DMS53 (cell line): ENCODE measurements at places on chromosomes 2 and 18.

GRCh38 chr18:48446582-48447225, 37.5 kb upstream of the ZBTB7C start:
- DNase-seq = peak; percentile 98

DNA sequence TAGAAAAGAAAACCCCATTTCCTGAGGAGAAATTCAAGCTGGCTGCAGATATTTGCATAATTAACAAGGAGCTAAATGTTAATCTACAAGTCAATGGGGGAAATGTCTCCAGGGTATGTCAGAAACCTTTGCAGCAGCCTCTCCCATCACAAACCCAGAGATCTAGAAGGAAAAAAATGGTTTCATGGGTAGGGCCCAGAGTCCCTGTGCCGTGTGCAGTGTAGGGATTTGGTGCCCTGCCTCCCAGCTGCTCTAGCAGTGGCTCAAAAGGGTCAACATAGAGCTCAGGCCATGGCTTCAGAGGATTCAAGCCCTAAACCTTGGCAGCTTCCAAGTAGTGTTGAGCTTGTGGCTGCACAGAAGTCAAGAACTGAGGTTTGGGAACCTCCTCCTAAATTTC, 290.2 kb upstream of the TMEFF2 start:
- DNase-seq = no peak

- DNase-seq = no peak
Measured at GRCh38 chr2:171420728-171421563, 12.8 kb downstream of the METTL8 start.

GRCh38 chr2:57622009-57622408, 424.6 kb upstream of the VRK2 start:
- no peak for DNase-seq

GRCh38 chr2:215790523-215791421, 222.6 kb downstream of the MREG start:
- DNase-seq = no peak

DNA sequence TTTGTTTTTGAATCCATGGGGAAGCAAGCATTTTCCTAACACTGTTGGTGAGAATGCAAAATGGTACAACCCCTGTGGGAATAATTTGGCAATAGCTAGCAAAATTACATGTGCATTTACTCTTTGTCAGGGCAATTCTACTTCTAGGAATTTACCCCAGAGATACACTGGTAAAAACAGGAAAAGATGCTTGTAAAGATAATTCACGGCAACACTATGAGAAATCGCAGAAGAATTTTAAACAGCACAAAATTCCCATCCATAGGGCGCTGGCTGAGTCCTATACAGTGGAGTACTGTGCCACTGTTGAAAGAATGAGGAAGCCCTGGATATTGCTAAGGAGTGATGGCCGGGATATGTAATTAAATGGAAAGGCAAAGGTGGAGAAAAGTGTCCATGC, 75.8 kb downstream of the DGKD start:
- DNase-seq = no peak

DNA sequence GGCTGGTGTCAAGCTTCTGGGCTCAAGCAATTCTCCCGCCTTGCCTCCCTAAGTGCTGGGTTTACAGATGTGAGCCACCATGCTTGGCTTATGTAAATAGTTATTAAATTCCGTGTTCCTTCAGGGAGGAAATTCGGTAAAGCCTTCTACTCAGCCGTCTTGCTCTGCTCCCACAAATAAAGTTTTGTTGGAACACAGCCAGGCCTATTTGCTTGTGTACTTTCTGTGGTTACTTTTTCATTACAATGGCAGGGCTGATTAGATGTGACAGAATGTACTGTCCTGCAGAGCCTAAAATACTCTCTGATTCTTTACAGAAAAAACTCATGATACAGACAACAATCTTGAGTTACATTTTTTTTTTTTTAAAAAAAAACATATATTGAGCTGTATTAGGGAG, 68.8 kb upstream of the TACR1 start:
- DNase-seq = no peak

DNA sequence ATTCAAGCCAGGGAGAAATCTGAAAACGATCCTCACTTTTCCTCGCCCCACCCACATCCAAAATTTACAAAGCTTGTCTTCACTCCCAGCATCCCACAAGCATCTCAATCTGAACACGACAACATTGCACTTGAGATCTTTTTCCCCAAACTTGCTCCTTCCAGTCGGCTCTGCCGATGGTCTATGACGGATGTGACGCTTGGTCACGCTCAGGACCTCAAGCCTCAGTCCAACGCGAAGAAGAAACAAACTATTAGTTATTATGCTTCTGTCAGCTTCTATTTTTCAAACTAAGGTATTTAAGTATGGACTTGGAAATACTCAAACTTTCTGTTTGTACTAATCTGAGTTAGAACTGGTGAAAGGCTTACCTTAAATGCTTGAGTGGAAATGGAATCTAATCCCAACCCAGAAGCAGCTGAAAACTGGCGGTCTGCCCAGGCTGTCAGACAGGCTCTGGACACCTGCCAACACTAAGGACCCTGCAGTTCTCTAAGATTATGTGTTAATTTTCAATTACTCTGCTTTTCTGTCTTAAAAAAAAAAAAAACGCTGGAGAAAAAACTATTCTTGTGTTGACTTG, 132.1 kb upstream of the DNMT3A start:
- peak; percentile 19 for DNase-seq

GRCh38 chr2:85812094-85812735, 58.4 kb downstream of the ATOH8 start:
- no peak for DNase-seq

- DNase-seq = no peak
Measured at GRCh38 chr18:62863579-62864001, 148.2 kb downstream of the PHLPP1 start.

GRCh38 chr18:71784777-71785176, 759.4 kb downstream of the CBLN2 start:
- DNase-seq = peak; percentile 73

DNA sequence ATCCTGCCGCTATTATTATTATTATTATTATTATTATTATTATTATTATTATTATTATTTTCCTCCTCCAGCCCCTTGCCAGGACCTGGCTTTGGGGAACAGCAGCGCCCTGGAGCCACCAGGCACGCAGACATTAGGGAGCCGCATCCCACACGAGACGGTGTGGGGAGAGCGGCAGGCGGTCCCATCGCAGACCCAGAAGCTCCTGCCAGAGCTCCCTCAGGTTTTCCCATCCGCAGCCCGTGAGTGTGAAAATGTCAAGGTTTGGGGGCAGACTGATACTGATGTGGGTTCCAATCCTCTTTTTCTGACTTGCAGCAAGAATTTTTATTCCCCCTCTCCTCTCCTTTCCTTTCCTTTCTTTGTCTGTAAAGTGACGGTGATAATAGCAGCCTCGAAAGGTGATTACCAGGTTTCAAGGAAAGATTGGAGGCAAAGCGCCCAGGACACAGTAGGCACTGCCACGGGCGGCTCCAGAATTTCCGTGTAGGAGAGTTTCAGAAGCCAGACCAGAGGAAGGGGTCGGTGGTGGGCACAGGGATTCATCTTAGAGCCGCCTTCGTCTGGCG, 816 bp downstream of the SCTR start:
- peak; percentile 31 for DNase-seq

DNA sequence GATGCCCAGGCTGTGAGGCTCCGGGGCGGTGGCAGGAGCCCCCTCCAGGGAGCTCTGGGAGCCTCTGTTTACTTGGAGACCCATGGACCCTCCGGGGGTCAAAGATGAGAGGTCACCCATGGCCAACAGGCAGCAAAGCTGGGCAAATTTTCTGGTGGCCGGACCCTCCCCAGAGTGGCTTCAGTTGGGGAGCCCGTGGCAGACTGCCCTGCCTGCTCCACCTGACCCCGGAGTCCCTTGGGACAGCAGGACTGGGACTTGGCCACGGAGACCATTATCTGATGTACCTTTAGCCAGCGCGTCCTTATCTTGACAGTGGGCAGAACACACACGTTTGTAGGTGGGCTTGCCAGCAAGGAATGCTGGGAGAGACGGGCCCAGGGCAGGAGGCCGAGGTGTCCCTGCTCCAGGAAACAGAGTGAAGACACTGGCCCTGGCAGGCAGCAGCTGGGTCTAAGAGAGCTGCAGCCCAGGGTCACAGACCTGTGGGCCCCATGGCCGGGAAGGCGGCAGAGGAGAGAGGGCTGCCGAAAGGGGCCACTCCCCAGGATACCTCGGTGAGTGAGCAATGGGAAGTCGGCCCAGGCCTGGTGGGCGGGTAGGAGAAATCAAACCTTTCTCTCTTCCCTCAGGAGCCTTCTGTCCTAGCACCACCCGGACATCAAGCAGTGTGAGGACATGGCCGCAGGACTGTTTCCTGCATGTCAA, at the start of the genes ABCG5 and ABCG8:
Gene ABCG5, minus strand, starts transcription at position 280 of the 708 bp plus-strand sequence. Its CDS starts 160 bp downstream, at position 120.
Gene ABCG8, plus strand, starts transcription at position 412 of the 708 bp plus-strand sequence. Its CDS starts 83 bp downstream, at position 495.
- DNase-seq = no peak

- no peak for DNase-seq
Measured at GRCh38 chr2:148300544-148300943, 279.7 kb downstream of the MBD5 start.

DNA sequence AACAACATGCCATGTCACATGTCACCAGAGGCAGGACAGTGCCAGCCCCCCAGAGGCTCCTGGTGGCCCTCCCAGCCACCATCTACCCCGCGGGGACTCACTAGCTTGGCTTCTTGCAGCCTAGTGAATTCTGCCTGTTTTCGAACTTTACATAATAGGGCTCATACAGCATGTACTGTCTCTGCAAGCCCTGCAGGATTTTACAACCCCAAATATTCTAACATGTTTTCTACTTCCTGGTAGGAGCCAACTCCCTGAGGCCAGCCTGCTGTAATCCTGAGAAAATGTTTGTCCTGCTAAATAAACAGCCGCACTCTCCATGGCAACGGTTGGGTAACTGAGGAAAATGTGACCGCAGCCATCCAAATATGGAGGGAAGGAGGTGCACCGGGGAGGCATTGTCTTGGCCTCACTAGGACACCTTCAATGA, 2.7 kb downstream of the PER2 start:
- DNase-seq = peak; percentile 99

GRCh38 chr2:104033399-104033798, 820.5 kb upstream of the POU3F3 start:
- DNase-seq = peak; percentile 78

- no peak for DNase-seq
Measured at GRCh38 chr2:150639383-150639782, 151.9 kb upstream of the RND3 start.

DNA sequence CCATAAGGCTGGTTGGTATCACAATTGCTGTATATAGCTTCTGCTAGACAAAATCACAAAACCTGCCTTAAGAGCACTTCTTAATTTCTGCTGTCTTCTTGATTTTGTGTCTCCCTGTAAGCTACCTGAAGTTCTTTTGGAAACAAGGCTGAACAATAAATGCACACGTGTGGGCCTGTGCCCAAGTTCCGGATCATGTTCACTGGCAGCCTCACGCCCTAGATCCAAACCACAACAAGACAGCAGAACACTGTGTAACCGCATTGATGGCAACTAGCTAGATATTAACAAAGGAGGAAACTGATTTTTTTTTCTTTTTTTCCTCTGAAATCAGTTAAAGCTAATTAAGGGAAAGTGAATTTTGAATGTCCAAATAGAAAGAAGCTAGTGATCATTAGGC, 81.5 kb upstream of the LYPD6B start:
- no peak for DNase-seq

DNA sequence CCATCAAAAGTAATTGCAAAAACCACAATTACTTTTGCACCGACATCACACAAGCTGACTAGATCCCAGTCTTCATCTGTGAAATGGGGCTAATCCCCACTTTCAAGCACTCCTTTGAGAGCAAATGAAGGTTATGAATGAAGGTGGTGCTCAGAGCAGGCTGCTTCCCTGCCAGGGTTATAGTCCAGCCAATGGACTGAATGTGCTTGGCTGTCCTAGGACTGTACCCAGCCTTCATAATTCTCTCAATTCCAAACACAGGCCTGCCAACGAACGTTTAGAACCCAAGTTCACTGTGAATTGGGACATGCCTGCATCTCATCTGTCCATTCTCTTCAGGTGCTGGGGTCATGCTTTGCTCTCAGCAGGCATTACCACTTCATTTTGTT, 27.8 kb upstream of the ICOS start:
- no peak for DNase-seq

GRCh38 chr2:70897203-70897976, 38.3 kb upstream of the ATP6V1B1 start:
- no peak for DNase-seq

DNA sequence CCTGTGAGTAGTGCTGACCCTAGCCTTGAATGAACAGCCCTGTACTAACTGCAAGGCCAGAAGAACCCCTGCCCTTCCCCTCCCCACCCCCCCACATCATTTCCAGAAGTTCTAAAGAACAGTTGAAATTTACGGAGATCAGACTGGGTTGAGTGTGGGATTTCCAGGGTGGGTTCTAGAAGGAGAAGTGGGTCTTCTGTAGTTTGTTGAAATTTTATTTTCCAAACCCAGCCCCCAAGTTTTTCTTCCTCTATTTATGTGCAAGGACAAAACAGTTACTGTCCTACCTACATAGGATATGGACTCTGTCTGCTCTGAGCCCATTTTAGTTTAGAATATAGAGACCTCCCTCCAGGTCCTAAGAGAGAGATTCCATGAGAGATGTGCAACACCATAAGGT, 26.3 kb upstream of the CASP10 start:
- no peak for DNase-seq

DNA sequence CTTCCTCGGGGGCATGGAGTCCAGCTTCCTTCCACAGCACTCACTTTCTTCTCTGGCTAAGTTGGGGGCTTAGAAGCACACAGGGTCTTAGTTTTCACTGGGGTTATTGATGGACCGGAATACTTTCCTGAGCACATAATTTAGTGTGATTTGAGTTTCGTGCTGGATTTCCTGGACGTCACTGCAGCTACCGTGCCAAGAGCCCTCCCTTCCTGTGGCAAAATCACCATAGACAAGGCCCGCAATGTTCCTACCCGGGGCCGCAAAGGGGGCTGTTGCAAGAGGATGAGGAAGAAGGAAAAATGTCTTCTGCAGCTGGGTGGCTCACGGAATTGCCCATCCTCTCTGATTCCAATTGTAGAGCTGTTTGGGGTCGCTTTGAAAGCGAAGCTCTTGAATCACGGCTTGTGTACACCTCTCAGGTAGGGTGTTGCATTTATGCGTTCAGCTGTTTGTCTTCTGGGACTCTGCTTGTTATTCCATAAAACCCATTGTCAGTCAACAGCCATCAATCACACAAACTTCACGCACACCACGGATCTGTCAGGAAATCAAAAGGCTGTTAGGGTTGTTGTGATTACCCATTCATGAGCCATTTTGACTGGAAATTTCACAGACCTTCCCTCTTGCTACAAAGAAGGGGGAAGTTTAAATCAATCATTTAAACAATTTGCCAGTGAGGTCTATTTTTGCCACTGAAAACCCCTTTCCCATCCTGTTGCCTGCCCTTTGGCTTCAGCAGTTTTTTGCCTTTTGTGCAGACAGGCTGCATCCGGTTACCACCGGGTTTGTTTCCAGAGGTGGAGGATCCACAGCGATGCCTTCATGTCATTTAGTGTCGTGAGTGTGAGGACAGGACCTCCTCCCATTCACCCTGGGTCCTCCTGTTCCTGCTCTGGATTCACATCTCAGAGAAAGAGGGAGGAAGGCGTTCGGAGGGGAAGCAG, 36.0 kb downstream of the SMIM21 start:
- no peak for DNase-seq

- DNase-seq = no peak
Measured at GRCh38 chr2:195769975-195770374, 112.9 kb downstream of the SLC39A10 start.

- no peak for DNase-seq
Measured at GRCh38 chr2:72112981-72113846, 34.4 kb downstream of the CYP26B1 start.
